GM19239 (cell line): ENCODE measurements at places on chromosomes 12 and 14.

GRCh38 chr12:57460468-57460784 lies 841 bp downstream of the GLI1 start:
- DNase-seq, result no peak

GRCh38 chr12:110704750-110705149 lies 15.8 kb upstream of the HVCN1 start:
- no peak for DNase-seq

- DNase-seq, result no peak
These were observed 94.1 kb downstream of the SLC25A47 start for GRCh38 chr14:100416921-100417860.

DNA sequence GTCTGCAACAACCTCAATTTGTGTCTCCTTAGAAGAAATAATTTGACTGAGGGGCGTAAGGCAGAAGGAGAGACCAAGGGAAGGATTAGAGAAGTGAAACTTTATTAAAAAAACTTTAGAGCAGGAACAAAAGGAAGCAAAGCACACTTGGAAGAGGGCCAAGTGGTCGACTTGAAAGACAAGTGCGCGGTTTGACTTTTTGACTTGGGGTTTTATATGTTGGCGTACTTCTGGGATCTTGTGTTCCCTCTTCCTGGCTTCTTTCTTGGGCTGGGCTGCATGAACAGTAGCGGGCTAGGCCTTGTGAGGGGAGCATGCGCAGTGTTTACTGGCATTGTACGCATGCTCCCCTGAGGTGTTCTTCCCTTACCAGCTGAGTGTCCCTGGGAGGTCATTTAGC lies 369.3 kb upstream of the DCN start:
- no peak for DNase-seq

- no peak for DNase-seq
These were observed 55.7 kb upstream of the FRMD6 start for GRCh38 chr14:51595881-51596455.

GRCh38 chr12:112906712-112907414 lies at the start of gene OAS1:
TSS of gene OAS1 (plus strand) at chr12:112906962. CDS start at chr12:112907040, 78 bp downstream.
- peak; percentile 50 for DNase-seq

GRCh38 chr14:20583908-20584307 lies 3.9 kb downstream of the RNASE11 start:
- no peak for DNase-seq

DNA sequence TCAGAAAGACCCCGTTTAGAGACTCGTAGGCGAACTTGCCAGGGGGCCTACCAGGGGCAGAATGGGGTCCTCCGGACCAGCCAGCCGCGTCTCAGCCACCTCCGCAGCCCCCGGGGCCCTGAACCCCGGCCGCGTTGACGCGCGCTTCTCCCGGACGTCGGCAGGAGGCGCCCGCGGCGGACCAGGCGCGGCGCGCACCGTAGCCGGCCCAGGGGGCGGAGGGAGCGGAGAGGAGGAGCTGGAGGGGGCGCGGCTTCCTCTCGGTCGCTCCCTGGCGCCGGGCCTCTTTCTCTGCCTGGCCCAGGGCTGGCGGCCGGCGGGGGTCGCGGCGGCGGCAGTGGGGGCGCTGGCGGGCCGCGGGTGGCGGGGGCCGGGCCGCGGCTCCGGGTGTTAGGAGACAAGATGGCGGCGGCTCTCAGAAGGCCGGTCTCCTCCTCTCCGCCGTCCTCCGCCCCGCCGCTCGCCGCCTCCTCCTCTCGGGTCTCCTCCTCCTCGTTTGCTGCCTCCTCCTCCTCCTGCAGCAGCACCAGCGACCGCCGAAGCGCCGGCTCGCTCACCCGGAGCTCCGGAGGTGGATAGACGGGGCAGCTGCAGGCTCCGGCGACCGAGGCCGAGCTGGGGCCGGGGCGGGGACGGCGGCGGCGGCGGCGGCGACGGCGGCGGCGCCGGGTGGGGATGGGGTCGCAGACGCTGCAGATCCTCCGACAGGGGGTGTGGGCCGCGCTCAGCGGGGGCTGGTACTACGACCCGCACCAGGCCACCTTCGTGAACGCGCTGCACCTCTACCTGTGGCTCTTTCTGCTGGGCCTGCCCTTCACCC lies at the start of gene PCNX1:
PCNX1 (plus strand) TSS at position 284 of the 820 bp plus-strand sequence; CDS start at position 676, 392 bp downstream.
- peak; percentile 93 for DNase-seq

GRCh38 chr14:104224506-104225277 lies 86.3 kb downstream of the KIF26A start:
- peak; percentile 41 for DNase-seq

- DNase-seq, result no peak
These were observed 357.5 kb downstream of the FSCB start for GRCh38 chr14:44149597-44149996.

- DNase-seq, result no peak
These were observed 615 bp downstream of the CDKN1B start for GRCh38 chr12:12717586-12718380.

DNA sequence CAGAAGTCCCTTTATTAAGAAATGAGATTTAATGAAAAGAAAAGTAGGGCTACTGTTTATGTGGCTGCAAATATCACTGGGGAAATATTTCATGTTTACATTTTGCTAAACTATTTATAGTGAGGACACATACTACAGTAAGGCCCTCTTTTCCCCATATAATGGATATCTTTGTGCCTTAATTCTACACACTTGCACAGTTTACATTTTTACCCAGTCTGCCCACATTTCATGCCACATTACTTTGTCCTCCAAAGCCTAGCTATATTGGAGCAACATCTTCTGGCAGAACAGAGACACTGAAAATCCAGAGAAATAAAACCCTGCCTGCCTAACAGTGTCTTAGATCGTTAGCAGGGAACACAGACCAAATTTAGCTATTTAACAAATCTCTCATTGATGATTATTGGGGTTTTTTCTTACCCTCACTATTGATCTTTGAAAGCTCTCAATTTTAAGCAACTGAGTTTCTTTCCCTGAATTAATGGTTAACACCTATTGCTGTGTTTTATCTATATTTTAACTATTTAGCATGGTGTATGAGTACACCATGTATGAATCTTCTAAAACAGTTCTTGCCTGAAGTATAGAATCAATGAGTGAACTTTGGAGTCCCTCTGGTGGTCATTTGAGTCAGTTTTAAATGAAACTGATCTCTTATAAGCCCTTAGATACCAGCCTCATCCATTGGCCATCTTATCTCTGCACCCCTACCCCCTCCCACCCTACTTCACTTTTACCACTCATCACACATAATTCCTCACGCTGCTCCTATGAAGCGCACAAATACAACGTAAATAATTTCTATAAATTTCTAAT lies 170.2 kb downstream of the BCAT1 start:
- no peak for DNase-seq

DNA sequence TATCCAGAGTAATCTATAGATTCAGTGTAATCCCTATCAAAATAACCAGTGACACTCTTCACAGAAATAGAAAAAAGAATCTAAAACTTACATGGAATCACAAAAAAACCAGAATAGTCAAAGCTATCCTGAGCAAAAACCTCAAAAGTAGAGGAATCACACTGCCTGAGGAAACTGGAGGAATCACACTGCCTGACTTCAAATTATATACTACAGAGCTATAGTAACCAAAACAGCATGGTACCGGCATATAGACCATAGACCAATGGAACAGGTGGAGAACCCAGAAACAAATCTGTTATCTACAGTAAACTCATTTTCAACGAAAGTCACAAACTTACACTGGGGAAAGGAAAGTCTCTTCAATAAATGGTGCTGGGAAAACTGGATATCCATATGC lies 244.0 kb downstream of the FUT8 start:
- no peak for DNase-seq

- DNase-seq, result no peak
These were observed 65.9 kb upstream of the C14orf180 start for GRCh38 chr14:104513641-104514046.

GRCh38 chr12:5088586-5089264 lies 45.0 kb downstream of the KCNA5 start:
- no peak for DNase-seq

- DNase-seq, result no peak
These were observed 19.0 kb downstream of the CORO1C start for GRCh38 chr12:108712165-108712924.

DNA sequence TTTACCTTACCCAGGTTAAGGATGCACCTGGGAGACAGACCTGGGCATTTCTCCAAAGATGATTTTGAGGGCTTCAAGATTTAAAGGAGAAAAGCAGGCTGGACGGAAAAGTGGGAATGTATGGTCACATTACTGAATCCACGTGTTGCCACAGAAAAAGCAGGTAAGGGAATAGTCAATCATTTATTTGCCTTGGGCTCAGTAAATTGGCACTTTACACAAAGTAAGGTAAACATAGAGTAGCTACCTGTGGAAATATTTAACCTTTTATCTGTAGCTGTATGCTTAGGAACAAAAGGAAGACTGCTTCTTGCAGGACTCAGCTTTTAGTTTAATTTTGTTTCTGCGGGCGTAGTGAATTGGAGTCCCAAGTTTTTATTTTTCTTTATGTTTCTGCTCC lies 153.3 kb downstream of the SLCO1B3 start:
- DNase-seq, result no peak

DNA sequence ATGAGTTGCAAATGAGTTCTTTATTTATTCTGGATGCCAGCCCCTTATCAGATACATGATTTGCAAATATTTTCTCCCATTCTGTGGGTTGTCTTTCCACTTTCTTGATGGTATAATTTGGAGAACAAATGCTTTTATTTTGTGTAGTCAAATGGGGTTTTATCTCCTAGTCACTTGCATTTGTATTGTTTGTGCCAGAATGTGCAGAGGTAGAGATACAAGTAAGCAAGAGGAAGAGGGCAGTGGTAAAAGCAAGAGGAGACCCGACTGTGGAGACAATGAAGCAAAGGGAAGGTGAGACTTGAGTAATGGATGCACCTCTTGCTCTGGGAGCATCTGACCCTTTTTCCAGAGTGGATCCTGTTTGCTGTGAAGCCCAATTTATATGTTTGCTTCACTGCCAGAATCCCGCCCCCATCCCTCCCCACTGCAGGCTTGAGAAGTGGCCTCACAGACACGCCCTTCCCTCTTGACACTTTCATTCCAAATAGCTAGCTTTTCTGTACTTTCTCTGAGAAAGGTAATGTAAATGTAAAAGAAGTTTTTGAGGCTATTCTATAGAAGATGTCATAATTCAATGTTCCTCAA lies 786 bp upstream of the PFKM start:
- DNase-seq, result no peak

- DNase-seq, result no peak
These were observed 75.3 kb upstream of the FAR2 start for GRCh38 chr12:29073631-29074239.

- DNase-seq, result no peak
These were observed at the start of gene SYCP3 for GRCh38 chr12:101738920-101739665. TSS of gene SYCP3 (minus strand) at chr12:101739462. CDS start at chr12:101737935, 1,527 bp downstream.

- no peak for DNase-seq
These were observed 6.8 kb downstream of the KMT5A start for GRCh38 chr12:123390498-123391426.

DNA sequence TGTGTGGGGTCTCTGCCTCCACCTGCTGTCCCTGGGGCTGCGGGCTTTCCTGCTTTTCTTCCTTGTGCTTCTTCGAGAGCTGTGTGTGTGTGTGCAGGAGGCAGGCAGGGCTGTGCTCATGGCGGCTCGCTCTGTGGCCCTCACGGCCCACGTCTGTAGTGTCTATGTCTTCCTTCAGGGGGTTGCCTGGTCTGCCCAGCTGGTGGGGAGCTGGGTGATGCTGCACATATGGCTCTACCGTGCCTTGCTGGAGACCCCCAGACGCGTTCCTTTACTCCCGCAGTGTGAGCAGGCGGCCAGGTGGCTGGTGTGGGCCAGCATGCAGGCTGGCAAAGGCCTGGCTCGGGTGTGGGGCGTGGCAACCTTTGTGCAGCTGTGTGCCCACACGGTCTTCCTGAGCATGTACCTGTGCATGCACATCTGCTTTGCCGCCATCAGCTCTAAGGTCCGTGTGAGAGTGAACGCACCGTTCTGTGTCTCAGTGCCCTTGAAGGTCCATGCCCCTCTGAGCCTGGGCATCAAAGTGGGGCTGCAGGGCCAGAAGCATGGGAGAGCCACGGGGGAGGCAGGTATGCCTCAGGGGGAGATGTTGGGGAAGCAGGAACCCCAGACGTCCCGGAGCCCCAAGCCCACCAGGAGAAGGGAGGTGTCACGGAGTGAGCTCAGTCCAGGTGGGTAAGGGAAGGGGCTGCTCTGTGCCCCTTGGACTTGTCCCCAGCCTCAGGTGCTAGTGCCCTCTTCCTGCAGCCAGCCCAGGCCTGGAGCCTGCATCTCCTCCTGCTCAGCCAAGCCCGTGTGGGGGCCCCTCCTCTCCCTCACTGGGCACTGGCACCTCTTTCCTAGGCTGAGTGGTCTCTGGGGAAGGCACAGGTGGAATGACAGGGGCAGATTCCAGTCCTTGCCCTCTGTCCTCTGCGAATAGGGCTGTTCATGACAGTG lies 26.4 kb downstream of the CLSTN3 start:
- no peak for DNase-seq

DNA sequence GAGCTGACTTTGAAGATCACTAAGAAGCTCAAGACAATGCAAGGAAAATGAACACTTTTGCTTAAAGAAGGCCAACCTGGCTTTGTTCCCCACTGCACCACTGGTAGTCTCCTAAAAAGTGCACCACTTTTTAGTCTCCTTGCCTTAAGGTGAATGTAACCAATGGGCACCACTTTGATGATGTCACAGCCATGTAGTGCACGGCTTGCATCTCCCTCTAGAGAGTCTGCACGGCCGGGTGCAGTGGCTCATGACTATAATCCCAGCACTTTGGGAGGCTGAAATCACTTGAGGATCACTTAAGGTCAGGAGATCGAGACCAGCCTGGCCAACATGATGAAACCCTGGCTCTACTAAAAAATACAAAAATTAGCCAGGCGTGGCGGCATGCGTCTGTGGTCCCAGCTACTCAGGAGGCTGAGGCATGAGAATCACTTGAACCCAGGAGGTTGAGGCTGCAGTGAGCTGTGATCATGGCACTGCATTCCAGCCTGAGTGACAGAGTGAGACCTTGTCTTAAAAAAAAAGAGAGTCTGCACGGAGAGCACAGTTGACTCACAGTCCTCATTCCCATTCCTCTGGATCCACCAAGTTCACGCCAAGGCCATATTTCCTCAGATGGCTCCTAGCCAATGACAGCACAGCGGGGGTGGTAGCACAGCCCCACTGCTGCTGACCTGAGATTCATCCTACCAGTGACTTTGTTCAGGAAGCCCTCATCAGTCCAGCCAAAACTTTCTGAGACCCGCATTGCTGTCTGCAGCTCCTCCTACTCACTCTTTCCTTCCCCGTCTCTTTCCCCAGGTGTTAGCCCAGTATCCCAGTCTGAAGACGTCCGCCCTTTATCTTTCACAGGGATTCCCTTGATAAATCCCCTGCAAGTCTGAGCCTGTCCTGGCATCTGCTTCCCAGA lies 16.5 kb upstream of the IFT81 start:
- DNase-seq, result no peak

GRCh38 chr12:48185181-48185919 lies 1.9 kb downstream of the CCDC184 start:
- DNase-seq, result no peak
